ENCODE measurements at places on chromosomes 4 and X. TPM values are rescaled to one million over a fixed set of nuclear protein-coding genes. Genes with fewer than 3 reads are reported as not detected.
A peak's percentile ranks its signal among the peaks of the same experiment; 100 is the strongest.

DNA sequence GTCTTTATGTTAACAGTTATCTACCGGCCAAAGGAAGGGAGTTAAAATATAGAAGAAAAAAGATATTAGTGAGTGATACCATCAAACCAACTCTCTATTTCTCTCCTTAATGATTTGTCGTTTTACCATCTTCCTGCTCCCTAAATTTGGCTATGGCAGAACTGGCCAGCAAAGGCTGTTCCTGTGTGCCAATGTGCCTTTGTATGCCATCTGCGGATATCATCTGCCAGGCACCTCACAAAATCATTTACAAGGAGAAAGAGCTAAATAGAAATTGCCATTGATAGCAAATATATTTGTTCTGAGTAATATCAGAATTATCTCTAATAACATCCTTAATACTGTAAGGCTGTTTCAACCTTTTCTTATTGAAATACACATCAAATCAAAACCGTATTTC lies 22.4 kb downstream of the GPM6A start:
- DNase-seq = no peak

GRCh38 chr4:143514901-143515300 lies 1.4 kb downstream of the SMARCA5 start:
- peak; percentile 35 for DNase-seq

- no peak for DNase-seq
These were observed 71.4 kb downstream of the CCKAR start for GRCh38 chr4:26418850-26419249.

GRCh38 chrX:81489987-81490386 lies 288.1 kb downstream of the SH3BGRL start:
- DNase-seq = peak; percentile 6

The WAS gene
- polyA plus RNA-seq = not detected

DNA sequence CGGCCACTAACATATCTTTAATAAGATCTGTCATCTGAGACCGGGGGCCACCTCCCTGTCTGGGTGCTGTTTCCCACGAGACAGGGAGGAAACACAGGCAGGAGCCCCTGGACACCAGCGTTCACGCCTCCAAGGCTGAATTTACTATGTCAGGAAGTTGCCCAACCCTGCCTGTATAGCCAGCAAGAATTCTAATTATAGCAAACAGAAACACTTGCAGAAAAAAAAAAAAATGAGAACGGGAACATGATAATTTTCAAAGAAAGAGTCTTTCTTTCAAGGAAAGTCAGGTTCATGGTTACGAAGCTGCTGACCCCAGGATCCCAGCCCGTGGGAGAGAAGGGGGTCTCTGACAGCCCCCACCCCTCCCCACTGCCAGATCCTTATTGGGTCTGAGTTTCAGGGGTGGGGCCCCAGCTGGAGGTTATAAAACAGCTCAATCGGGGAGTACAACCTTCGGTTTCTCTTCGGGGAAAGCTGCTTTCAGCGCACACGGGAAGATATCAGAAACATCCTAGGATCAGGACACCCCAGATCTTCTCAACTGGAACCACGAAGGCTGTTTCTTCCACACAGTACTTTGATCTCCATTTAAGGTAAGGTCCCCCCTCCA lies at the start of gene IL3RA:
Gene IL3RA, plus strand, starts transcription at position 455 of the 613 bp plus-strand sequence. CDS start 4,981 bp downstream, outside the sequence.
- DNase-seq = peak; percentile 23

DNA sequence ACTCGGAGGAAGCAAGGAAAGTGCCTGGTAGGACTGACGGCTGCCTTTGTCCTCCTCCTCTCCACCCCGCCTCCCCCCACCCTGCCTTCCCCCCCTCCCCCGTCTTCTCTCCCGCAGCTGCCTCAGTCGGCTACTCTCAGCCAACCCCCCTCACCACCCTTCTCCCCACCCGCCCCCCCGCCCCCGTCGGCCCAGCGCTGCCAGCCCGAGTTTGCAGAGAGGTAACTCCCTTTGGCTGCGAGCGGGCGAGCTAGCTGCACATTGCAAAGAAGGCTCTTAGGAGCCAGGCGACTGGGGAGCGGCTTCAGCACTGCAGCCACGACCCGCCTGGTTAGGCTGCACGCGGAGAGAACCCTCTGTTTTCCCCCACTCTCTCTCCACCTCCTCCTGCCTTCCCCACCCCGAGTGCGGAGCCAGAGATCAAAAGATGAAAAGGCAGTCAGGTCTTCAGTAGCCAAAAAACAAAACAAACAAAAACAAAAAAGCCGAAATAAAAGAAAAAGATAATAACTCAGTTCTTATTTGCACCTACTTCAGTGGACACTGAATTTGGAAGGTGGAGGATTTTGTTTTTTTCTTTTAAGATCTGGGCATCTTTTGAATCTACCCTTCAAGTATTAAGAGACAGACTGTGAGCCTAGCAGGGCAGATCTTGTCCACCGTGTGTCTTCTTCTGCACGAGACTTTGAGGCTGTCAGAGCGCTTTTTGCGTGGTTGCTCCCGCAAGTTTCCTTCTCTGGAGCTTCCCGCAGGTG lies 637 bp downstream of the AR start:
- DNase-seq = peak; percentile 55

DNA sequence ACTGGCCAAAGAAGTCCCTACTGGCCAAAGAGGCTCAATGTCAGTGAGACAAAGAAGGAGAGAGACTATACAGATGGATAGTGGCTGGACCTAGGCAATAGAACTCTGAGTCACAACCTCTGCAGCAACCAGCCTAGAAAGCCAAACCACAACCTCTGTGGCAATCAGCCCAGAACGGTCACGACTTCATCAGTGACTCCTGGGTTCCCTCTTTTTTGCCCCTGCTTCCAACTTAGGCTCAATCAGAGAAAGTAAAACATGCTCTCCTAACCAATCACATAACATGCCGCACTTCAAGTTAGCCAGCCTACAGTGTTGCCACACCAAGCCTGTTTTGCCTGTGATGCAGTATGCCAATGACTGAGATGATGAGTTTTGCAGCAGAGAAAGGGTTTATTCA lies 203.4 kb downstream of the ANAPC10 start:
- peak; percentile 61 for DNase-seq

The MGARP gene
- 2.9 TPM for polyA plus RNA-seq

- peak; percentile 79 for DNase-seq
These were observed 800 bp downstream of the KDM5C start for GRCh38 chrX:53223955-53224859.

GRCh38 chr4:94365304-94365703 lies 22.7 kb upstream of the HPGDS start:
- no peak for DNase-seq

DNA sequence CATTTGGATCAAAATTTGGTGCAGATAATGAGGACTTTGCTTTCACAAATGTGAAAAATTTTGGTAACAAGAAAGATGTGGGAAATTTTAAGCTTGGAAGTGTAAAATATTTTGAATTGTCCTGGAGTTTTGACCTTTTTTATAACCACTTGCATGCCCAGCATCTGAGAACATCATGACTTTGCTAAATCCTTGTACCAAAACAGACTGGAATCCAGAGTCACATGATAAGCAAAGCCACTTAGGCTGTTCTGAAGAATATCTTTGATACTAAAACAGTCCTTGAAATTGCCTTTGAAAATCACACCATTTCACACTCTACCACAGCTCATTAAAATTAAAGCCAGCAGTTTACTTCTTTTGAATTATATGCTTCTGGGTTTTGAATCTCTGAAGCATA lies 2.5 kb upstream of the PPM1K start:
- DNase-seq = peak; percentile 23

DNA sequence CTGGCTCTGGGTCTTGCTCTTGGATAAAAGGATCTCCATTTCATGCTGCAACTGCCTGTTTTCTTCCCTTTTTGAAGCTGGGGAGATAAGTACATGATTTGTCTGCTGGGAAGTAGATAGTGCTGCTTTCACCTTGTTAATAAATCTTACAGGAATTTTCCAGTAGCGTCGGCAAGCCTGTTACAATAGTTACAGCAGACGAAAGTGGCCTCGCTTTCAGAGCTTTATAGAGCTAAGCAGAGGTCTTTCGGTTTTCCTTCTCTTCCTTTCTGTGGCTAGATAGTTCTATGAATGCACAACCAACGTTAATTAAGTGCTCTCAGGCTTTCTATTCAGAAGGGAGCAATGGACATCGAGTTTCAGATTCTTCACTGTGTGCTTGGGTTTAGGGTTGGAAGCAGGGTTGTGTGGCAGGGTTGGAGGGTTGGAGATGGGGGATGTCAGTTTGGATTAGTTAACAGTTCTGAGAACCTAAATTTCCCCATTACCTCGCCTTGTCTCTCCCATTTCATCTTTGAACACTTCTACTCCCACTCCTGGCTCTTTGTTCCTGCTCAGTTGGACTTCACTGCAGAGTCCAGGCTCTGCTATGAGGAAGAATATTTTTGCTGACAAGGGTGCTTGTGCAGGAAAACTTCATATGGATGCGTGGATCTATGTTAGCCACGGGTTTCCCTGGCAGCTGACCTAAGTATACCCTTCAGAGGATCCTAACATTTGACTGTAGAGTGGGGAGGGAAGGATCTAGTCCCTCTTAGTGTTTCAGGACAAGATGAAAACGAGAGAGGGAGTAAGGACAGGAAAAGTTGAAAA lies 237.9 kb downstream of the ARHGAP10 start:
- DNase-seq = no peak
